SK-MEL-5 (cell line): ENCODE measurements at places on chromosomes 2 and 18. TPM values are rescaled to one million over a fixed set of nuclear protein-coding genes. Genes with fewer than 3 reads are reported as not detected.

GRCh38 chr18:7259475-7259874, 28.6 kb downstream of the LRRC30 start:
- DNase-seq = no peak

GRCh38 chr2:177549171-177549570, 156.6 kb downstream of the AGPS start:
- DNase-seq = no peak

DNA sequence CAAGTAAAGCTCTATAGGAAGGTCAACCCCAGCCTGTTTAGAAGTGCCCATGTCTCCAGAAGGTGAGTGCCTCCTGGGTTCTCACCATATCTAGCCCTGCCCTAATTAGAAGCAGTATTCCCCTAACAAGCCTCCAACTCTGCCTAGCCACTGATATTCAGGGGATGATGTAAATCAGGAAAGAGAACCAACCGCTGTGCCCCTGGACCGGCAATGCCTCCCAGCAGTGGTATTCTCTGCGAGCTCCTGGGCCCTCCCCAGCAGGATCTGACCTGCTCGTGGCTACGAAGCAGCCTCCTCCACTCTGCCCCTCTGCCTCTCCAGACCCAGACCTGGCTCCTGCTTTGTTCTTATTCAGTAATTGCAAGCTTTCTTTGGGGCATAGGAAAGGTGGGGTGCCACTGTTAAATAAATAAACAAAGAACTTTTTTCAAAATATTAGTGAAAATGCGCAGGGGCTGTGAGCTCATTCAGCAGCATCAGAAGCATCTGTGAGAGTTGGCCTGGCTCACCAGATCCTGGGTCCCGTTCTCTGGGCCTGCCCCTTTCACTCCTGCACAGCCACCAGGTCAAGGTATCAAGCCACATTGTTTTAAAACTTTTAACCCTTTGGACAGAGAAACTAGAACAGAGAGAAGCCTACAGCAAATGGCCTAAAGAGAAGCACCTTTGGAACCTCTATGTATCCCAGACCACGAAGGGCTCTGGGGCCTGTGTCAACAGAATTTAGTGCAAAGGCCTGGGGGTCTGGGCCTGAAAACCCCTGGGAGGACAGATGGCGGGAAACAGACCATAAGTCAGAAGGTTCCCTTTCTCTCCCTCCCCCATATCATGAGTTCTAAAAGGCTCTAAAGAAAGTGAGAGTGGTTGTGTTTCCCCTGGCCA, 11.9 kb downstream of the MREG start:
- no peak for DNase-seq

- no peak for DNase-seq
Measured at GRCh38 chr2:238713198-238713826, 134.6 kb upstream of the TWIST2 start.

- no peak for DNase-seq
Measured at GRCh38 chr2:157902692-157903091, 26.6 kb upstream of the ACVR1 start.

DNA sequence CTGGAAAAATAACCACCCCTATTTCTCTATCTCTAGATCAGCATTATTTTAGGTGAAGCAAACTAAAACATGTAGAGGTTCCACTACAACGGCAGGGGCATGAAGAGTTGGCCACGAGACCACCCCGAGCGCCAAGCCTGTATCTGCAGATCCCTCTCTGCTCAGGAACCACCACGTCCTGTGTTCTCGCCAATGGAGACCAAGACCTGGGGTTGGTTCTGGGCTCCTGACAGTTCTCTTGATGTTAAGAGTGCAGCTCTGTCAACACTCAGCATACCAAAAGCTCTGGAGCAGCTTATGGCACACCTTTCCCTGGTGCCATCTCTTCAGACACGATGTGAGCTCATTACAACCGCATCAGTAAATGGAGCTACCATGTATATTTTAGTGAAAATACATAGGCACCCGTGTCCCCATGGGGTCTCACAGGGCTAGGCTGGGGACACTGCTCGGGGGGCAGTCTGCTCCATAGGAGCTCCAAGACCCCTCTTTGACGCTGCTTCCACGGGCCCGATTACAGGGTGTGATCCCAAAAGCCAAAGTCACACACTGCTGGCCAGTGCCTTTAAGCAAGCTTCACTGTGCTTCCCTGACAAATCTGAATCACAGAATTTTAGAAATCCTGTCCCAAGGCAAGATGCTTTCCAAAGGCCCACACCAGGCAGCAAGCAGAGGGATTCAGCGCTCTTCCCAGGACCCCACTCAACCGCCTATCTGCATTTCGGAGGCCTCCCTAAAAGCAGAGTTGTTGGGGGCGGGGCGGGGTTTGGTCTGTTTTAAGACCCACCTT, 72.2 kb downstream of the EMILIN2 start:
- no peak for DNase-seq

The PRLH gene
- not detected in 2 replicates for total RNA-seq

The CACNB4 gene
- 0.29 and 0.35 TPM in 2 replicates for total RNA-seq

The KATNAL2 gene
- total RNA-seq = 9.5 and 10.0 TPM in 2 replicates
